Fibroblast of mammary gland (primary cell): ENCODE measurements at places on chromosomes 4 and X.

GRCh38 chr4:168486912-168487281, 6.6 kb upstream of the DDX60L start:
- peak; percentile 78 for DNase-seq

DNA sequence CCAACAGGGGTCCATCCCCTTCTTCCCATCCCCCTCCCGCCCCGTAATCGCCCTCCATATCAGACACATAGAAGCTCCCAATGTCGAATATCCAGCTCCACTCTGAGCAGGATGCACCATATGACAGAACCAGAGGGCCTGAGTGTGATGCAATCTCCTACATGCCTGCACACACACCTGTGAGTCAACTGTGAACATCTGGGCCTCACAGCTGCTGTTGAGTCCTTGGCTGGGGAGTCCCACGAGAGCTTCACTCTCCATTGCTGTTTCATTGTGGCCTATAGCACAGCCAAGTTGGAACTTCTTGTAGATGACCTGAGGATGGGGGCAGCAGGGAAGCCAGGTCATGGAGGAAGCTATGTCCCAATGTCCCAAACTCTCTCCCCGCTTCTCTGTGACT, 8.2 kb downstream of the SLC38A5 start:
- DNase-seq: peak; percentile 60

DNA sequence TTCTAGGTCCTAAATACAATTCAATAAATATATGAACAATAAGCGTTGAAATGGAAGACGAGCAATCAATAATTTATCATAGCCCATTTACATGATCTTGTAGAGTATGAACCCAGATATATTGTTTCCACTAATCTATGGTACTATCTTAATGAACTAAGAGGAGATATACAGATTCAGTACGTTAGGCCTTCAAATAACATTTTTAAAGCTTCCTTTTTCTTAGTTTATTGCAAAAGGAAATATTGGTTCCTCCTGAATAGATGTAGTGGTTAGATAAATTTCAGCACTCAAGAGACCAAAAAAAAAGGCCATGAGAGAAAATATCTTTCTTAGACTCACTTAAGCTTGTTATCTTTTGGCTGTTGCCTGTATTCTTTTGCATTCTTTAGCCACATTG, 147.5 kb upstream of the PITX2 start:
- DNase-seq: no peak

DNA sequence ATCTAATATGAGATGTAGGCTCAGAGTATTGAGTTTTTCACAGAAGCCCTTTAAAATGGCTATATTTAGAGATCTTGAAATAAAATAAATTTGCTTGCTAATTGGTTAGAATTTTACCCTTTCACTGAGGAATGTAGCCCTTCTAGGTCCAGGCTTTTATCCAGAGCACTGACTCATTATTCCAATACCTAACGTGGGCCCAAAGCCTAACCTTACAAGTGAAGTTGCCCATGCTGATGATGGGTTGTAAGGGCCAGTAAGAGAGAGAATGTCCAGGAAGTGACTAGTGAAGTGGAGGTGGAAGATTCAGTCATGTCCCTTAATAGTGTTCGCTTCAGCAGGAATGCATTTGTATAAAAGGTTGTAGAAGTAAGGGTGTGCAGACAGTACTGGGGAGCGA, 155.9 kb downstream of the STIM2 start:
- no peak for DNase-seq

- DNase-seq: no peak
Observed at GRCh38 chr4:99649778-99650177, 7.8 kb downstream of the C4orf54 start.
